ENCODE measurements at places on chromosomes 12 and 14. TPM values are rescaled to one million over a fixed set of nuclear protein-coding genes. Genes with fewer than 3 reads are reported as not detected.

The IL31 gene
- not detected for polyA plus RNA-seq

The MIP gene
- 0.13 TPM for polyA plus RNA-seq

The PMEL gene
- polyA plus RNA-seq, result 2.0 TPM

The PLEKHD1 gene
- polyA plus RNA-seq, result 3.4 TPM

The CMKLR1 gene
- polyA plus RNA-seq, result 6.0 TPM

The HHIPL1 gene
- 1.4 TPM for polyA plus RNA-seq

The SYT1 gene
- polyA plus RNA-seq, result 29.8 TPM

DNA sequence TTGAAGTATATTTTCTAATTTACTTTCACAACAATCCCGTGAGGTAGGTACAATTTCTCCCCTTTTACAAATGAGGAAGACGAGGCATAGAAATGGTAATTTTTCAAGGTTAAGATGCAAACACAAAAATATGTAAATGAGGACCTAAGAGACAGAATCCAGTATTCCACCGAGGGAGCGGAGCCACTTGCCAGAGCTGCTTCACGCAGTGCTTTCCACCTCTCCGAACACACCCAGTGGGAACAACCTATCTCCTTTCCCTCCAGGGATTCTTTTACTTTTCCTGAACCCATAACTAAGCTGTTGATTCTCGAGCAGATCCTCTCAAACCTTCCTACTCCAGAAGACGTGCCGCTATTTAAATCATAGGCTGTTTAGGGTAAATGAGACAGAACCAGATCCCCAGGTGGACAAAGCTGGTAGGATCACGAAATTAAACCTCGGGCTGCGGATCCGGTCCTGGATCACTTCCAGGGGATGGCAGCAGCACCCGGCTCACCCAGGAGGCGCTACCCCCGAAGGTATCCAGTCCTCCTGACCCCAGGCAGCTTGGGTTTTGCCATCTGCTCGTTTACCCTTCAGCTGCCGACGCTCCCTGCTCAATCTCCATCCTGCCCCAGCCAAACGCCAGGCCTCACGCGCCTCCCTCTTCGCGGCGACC, 1.5 kb downstream of the DDHD1 start:
- DNase-seq, result peak; percentile 25

DNA sequence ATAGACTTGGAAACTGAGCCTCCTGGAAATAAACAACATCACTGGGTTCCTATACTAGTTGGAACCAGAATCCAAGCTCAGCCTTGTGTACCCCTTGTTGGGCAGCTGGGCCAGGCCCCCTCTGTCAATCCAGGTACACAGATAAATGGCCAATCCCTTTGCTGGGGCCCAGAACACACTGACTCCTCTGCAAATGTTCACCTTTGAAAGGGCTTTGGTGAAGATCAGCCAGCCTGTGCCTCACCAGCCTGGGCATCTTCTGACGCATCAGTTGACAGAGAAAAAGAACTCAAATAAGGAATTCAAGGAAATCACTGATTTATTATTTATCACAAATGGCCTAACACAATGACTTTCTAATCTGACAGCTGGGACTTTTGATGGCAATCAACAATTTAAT, 1090.2 kb downstream of the BCL11B start:
- DNase-seq, result no peak

DNA sequence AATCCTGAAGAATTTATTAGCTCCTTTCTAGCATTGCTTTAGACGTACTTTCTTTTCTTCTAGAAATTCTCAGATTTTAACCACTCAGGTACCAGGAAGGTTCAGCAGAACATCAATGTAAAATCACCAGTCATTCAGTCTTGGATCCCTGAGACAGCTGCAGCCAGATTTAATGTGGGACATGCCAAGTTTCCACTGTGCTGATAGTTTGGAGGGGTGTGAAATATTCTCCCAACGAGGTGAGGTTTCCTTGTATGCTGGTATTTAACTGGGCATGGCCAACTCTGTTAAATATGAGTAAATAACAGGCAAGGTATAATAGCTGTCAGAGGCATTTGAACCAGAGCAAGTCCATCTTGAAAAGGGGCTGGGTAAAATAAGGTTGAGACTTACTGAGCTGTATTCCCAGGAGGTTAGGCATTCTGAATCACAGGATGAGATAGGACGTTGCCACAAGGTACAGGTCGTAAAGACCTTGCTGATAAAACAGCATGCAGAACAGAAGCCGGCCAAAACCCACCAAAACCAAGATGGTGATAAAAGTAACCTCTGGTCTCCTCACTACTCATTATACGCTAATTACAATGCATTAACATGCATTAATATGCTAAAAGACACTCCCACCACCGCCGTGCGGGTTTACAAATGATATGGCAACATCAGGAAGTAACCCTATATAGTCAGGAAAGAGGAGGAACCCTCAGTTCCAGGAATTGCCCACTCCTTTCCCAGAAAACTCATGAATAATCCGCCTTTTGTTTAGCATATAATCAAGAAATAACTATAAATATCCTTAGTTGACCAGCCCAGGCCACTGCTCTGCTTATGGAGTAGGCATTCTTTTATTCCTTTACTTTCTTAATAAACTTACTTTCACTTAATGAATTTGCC, 75.2 kb upstream of the RASSF8 start:
- no peak for DNase-seq

DNA sequence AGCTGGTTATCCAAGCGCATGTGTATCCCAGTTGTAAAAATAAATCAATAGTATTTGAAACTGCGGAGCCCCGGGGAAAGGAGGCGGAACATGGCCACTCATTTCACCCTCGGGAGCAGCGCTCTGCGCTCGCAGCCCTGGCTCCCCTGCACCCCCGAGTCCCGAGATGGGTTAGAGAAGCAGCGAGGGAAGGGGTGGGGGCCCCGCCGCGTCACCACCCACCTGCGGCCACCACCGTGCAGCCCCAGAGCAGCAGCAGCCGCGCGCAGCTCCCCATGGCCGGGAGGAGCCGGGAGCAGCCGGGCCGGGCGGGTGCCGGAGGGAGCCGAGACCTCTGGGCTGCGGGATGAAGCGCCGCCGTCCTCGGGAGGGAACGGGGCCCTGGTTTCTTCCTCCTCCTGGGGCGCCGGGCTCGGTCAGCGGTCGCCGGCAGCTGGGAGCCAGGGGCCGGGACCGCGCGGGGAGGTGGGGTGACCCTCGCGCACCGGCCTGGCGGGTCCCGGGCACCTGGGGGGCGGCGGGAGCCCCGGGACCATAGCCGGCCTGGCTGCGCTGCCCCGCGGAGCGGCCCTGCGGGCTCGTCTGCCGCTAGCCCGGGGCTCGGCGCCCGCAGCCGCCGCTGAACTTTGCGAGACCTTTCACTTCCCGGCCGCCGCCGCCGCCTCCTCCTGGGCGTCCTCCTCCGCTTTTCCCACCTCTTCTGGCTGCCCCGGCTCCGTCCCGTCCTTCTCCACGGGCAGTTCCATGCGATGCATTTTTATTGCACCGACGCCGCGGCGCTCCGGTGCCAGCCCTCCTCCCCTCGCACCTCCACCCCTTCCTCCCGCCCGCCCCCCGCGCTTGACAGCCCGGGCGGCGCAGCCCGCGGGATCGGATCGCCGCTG, at the start of gene NTN4:
Gene NTN4, minus strand, starts transcription at position 732 of the 884 bp plus-strand sequence. Its CDS starts 455 bp downstream, at position 277.
- no peak for DNase-seq

- DNase-seq, result no peak
Measured at GRCh38 chr14:60616461-60616959, 32.8 kb downstream of the SIX1 start.

DNA sequence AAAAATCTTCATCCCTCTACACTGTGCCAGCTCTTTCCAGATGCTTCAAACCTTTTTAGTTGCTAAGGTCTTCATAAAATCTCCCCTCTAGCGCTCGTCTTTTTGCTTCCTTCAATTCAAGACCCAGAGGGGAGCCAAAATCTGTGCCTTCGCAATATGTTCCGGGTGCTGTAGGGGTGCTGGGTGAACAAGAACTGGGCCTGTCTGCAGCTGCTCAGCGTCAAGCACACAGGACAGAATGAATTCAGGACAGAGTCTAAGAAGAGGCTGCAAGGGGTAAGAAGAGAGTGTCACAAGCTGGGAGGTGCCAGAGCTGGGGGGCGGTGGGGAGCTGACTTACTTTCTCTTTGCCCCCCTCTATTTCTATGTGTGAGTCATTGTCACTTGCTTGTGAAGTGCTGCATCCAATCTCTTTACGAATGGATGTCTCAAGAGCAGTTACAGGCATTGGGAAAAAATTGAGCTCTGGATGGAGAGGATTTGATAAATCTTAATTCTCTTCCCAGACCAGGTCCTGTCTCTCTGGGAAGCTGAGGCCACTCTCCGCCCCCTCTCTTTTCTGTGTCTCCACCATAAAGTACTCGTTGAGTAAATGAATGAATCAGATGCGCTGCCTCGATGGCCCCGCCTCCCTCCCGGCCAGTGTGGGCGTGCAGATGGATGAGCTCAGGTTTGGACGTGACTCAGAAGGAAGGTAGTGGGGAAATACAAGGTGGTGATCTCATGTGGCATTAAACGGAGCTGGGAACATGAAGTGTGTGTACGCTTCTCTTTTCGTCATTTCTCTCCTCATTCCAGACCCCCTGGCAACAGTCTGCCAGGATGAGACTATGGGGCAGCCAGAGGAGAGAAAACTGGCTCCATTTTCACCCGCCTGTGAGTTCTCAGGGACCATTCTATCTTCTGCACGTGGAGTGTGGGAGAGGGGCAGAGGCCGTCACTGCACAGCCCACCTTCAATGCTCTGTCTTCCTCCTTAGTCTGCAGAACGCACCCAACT, 91.3 kb downstream of the TSPAN9 start:
- DNase-seq, result no peak

DNA sequence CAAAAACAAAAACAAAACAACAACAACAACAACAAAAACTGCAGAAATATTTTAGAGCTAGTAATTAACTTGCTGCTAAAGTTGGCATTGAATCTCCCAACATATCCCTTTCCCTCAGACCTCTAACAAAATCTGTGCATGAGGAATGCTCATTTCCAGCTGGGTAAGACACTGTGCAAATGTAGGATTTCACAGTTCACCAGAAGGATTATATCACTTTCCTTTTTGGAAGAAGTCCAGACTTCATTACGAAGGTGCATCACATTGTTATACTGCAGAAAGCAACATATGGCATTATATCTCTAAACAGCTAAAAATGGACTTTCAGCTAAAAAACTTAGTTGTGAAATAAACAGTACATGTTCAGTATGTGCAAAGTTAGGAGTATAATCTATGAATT, 341.8 kb downstream of the FSCB start:
- DNase-seq, result no peak

DNA sequence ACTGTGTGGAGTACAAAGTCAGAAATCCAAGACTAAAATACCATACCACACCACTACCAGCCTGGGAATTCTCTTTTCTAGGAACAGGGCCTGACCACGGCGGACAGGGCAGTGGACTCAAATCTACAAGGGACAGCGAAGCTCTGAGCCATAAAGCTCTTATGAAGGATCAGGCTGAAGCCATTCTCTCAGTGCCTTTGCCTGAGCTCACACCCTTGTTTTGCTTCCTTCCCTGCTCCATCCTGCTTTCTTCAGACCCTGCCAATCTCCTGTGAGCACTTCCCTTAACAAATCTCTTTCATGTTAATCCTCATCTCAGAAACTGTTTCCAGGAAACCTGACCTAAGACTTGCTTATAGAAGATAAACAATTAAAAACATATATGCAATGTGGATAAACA, 398.5 kb downstream of the MDGA2 start:
- DNase-seq, result no peak

GRCh38 chr14:104865631-104866441, 768 bp downstream of the CEP170B start:
- DNase-seq, result no peak

DNA sequence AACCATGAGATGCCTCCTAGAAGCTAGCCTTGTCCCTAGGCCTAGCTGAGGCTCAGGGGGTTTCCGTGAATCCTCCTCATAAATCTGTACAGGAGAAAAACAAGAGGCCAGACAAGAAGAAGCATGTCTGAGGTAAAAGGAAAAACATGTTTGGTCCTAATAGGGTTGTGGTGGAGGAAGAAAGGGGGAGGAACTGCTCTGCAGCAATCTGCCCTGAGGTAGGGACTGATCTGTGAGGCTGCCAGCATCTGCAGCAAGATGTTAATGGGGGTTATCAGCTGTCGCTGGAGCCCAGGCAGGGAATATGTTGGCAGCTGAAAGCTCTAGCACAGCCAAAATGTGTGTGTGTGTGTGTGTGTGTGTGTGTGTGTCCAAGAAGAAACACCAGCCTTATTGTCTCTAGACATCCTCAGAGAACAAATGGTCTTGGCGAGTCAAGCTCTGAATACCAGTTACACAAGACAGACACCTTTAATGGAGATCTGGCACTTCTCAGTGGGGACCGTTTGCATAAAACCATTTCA, 218.5 kb downstream of the NUAK1 start:
- no peak for DNase-seq

DNA sequence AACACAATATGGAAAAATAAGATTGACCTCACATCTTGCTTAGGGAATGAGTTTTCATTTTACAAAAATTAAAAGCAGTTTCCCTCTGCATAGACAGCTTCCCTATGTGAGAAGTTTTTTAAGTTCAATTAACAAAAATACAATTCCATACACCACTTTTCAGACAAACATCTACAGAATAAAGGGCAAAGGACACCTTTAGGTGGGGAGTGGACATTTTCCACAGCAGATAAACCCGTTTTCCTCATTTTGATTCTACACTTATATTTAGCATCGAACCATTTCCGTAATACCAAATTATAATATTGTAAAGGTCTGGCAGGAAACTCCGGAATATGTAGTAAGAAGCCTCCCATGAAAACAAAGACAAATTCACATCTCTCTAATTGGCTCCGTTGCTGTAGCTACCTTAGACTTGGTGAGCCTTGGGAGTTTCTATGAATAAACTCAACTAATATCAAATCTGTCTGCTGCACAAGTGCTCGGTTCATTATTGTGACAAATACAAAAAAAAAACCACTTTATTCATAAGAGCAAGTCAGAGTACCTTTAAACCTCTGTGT, 1.7 kb downstream of the ARMH4 start:
- DNase-seq, result no peak

- DNase-seq, result no peak
Measured at GRCh38 chr14:41350476-41350875, 256.2 kb upstream of the LRFN5 start.

DNA sequence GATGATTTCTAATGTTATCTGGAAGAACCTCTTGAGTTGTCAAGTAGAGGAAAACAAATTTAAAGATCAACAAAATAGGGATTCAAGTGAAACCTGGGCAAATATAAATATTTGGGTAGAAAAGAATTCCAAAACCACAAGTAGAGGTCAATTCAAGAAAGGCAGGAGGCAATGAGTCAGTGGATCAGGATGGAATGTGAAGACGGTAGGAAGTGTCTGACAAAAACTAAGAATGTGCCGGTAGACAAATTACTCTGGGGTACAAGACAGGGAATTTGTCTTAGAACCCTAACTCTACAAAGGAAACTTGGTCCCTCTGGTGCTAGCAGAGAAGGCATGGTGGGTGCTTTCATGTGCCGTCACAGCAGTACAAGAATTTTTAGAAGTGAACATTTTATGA, 13.6 kb downstream of the ABCD2 start:
- no peak for DNase-seq

GRCh38 chr14:61885203-61885961, 123.2 kb downstream of the SNAPC1 start:
- no peak for DNase-seq

GRCh38 chr14:32408018-32408417, 78.9 kb downstream of the AKAP6 start:
- DNase-seq, result no peak
